ENCODE measurements at places on chromosomes 7 and 10.
A peak's percentile ranks its signal among the peaks of the same experiment; 100 is the strongest.

DNA sequence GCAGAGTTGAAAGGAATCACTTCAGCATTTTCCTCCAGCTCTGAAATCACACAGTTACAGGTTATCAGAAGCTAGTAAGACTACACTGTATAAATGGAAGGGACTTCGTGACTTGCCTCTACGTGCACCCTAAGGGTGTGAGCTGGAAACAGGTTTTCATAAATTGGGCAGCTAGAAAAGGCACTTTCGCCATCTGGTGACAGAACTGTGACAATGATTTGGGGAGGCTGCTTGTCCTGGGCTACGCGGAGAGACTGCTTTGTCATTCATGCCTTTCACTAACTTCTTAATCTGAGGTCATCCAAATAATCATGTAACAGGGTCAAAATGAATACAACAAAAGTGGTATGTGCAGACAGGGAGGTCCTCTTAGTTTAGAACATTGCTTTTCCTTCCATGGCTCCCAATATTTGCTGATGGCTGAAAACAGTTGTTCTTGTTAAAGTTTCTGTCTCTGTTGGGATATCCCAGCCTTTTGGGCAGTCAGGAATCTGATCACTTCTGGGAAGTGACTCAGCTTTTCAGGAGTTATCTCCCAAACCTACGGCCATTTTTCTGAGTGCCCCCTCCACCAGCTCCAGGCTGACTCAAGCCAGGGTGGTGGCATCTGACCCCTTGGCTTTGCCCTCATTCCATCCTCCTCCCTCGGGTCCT, 17.8 kb downstream of the VWC2 start:
- no peak for DNase-seq

- no peak for DNase-seq
These were observed 29.3 kb downstream of the ZMIZ1 start for GRCh38 chr10:79098061-79098460.

- DNase-seq: peak; percentile 42
These were observed 120.6 kb upstream of the AGK start for GRCh38 chr7:141430455-141431139.

GRCh38 chr7:101164071-101164840, 1.1 kb downstream of the VGF start:
- DNase-seq: no peak
